NCI-H1930 (cell line): ENCODE measurements at places on chromosomes 5 and 9.

GRCh38 chr5:120413686-120414085 lies 50.4 kb upstream of the PRR16 start:
- no peak for DNase-seq

DNA sequence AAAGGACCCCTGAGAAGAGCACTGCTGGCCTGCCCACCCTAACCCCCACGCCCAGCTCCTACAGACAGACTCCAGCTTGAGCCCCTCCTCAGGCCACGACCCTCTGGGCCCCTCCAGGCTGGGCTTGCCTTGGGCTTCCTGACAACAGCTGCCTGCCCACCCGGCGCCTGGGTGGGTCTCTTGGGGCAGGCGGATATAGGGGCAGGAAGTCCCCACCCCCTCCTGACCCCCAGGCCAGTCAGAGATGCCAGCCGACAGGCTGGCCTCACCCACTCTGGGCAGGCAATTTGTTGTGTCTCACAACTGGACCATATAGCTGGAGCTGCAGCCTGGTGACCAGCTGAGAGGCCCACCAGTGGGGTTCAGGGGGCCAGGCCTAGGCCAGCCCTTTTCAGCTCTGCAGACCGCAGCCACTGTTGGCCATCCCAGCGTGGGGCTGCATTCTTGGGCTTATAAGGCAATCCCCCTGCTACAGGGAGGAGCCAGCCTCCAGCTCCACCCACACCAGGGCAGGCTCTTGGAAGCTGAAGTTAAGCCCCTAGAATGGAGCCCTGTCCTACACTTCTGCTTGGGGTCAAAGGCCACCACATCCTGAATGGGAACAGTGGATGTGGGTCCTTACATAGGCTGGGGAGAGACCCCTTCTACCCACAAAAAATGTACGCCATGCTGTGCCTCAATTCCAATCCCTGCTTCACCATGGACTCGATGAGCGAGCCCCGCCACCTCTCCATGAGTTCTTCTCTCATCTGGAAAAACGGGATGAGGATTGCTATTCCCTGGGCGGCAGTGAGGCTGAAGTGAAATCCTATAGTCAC lies 2.0 kb downstream of the PDLIM7 start:
- DNase-seq: no peak

DNA sequence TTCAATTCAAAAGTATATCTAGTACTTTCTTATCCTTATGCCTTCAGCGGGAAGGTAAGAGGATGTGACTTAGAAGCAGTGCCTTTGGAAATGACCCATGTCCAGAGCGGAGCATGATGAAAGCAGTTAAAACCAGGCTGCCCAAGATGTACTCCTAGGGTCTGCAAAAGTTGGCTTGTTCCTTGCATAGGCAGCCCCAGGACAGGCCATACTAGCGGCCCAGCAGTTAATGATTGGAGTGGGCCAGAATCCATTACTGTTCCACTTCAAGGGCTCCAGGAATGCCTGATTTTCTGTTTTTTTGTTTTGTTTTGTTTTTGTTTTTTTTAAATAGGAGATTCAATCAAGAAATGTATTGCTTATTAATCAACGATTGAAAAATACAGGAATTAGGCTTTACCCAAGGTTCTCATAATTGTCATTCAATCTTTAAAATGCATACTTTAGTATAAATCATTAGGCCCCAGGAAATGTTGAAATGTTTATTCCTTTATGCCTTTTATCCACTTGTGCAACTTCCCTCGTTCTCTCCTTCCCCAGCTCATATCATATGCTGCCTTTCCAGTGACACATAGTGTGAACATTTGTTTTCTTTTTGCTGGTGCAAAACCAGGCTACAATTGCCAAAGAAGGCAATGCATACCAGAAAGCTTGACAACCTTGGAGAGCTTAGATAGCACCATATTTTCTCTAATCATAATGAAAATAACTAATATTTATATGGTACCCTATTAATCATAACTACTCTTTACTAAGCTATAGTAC lies 190.8 kb downstream of the ARHGEF28 start:
- DNase-seq: no peak

DNA sequence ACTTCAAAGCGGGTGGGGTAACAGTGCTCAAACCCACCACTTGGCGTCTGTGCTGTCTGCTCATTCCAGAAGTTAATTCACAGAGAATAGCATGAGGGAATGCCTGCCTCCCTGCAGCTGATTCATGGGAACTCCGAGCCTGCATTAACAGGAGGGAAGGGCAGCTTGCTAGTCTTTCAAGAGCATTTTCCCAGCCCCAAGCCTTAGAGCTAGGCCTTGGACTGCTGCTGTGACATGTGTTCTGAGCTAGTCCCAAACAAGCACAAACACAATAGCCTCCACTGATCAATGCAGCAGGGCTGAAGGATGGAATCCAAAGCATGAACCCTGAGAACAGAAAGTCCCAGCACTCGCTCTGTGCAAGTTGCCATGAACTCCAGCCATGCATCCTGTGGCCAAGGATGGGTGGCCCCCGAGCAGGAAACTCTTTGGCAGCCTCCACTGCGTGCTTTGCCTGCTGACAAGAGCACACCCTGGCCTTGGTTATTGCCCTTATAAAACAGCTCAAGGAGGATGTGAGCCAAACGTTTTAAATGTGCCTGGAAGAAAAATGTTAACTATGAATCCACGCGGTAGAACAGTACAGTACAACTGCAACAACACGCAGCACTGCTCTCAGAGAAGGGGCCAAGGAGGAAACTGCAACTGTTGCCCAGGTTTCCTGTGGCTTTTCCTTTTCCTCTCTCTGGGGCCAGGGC lies 653.1 kb upstream of the KLF4 start:
- no peak for DNase-seq

GRCh38 chr9:137316012-137316981 lies 14.2 kb upstream of the NRARP start:
- DNase-seq: peak; percentile 55

DNA sequence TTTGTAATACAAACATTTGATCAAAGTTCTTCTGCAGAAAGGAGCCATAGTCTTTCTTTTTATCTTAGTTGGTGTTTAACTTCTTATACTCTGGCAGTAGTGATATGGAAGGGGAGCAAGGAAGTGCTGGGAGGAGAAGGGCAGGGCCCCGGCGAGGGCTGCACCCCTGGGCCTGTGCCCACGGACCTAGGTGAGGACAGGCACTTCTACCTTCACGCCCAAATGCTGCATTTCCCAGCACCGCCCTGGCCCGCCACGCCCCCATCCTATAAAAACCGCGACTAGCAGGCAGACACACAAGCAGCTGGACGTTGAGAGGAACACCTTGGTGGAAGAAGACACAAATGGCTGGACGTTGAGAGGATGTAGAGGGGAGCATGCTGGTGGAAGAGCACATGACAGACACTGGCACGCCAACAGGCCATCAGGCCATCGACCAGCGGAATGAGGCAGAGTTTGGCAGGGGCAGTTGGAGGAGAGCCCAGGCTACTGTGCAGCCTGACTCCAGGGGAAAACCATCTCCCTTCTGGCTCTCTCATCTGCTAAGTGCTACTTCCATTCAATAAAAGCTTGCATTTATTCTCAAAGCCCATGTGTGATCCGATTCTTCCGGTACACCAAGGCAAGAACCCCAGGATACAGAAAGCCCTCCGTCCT lies 81.5 kb upstream of the C9orf72 start:
- no peak for DNase-seq

DNA sequence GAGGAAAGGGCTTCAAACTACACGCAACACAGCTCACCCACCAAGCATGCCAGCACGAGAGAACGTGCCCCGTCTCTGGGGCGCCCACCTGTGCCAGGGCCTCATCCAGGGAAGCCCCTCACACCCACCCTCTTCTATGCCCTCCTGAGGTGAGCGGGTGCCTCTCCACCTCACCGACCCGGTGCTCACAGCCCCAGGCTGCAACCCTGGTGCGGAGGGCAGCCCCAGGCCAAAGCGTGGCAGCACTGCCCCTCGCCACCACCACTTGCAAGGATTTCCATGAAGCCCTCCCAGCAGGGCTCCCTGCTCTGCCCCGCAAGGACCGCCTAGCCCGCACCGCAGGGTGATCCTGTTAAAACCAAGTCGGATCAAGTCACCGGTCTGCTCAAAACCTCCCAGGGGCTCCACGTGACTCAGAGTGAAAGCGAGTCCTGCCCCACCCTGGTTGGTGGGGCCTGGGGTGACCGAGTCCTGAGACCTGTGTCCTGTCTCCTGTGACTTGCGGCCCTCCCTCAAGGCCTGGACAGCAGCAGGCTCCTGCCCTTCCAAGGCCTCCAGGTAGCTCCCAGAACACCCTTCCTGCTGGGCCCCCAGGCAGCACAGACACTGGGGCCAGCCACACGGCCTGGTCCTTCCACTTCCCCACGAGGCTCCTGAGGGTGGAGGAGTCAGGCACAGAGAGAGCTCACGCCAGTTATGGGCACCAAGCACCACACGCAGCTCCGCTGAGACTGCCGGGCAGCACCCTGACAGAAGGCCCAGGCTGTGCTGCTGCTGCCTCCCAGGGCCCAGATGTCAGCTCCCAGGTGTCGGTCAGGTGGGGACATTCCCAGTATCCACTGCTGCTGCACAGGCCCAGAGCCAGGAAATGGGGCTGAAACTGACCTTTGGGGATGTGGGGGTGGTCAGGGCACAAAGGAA lies 12.7 kb downstream of the BRD3 start:
- no peak for DNase-seq

DNA sequence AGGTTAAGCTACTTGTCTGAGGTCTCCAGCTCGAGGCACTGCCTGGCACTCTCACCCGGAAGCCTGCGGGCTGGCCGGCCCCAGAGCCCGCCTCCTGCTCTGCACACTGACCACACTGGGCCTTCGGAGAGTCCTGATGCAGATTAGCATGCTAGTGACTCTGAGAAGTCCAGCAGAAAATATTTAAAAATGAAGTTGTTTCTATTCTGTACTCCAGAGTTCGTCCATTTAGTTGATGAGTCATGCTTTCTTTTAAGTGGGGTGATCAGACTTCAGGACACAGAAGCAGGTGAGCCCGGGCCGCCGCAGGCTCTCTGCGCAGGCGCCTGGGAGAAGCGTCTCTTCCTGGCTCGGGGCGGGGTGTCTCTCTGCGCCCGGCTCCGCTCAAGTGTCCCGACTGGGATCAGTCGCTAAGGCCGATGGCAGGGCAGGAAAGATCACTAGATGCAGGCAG lies 32.5 kb downstream of the FAM240B start:
- no peak for DNase-seq
